ENCODE measurements at places on chromosomes 6 and 20.

DNA sequence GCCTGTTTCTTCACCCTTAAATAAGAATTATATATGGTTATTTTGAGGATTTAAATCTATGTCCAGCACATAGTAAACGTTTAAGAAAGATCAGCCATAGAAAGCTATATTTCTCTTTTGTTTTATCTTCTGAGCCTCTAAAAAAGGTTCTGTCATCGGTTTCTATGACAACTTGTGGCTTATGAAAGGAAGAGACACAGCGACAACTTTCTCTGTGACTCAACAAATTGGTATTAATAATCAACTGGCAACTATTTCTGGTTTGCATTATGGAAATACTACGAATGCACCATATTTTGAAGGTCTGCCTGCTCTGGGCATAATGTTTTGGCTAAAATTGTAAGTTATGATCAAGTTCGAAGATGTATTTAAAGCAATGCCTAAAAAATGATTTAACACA lies 751.0 kb downstream of the CD109 start:
- DNase-seq, result no peak

GRCh38 chr6:137265561-137266308 lies 46.5 kb upstream of the IFNGR1 start:
- no peak for DNase-seq

DNA sequence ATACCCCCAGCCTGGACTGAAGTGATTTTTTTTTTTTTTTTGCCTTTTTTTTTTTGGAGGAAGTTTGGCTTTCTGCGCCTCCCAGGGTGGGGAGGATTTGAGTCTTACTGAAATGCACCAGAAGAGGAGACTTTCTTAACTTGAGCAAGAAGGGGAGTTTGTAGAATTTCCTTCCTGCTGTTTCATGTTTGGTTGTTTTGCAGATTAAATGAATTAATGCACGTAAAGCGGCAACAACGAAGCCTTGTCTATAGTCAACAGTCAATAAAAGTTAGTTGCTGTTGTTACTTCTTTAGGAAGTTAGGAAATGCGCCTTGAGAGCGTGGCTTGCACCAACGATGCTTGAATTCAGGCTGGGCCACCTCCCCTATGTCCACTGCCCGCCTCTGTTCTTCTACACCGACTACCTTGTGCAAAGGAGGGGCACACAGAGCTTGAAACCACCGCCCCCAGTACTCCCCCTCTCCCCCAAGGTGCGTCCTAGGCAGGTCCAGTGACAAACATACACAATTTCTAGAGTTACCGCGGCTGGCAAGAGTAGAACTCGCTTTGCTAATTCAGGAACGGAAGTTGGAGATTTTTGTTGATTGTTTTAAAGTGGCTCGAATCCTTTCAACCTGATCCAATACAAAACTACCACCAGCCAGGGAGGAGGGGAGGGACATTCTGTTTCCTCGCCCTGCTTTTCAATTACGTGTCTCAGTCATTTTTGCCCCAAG lies 830 bp upstream of the CYP24A1 start:
- DNase-seq, result no peak

DNA sequence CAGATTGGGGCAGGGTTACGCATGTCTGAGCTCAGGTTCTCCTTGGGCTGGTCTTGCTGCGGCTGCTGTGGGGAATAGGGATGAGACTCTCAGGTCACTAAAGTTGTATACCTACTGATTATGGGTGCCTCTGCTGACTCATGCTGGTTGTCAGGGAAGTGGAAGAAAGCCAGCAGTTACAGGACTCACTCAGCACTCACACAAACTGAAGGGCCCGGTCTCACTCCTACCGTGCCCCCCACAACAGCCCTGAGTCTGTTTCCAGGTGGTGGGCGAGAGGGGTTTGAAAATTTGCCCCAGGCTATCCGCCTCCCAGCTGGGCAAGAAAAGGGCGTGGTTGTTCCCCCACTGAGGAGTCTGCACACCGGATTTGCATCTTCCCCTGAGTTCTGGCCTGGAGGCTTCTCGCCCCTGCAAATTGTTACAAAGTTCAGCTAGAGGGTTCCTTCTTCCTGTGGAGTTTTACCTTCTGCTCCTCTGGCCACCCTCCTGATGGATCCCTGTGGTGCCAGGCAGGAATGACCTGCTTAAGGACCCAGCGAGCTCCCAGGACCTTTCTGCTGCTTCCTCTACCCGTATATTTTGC lies 659.2 kb downstream of the HDGFL1 start:
- no peak for DNase-seq

GRCh38 chr6:67506352-67506751 lies 1128.7 kb upstream of the ADGRB3 start:
- DNase-seq, result no peak

- no peak for DNase-seq
These were observed 77.1 kb upstream of the RNF217 start for GRCh38 chr6:124885171-124885570.

Data from right hindlimb (tissue), 1 donor.